ENCODE measurements at places on chromosomes 2 and 18.

DNA sequence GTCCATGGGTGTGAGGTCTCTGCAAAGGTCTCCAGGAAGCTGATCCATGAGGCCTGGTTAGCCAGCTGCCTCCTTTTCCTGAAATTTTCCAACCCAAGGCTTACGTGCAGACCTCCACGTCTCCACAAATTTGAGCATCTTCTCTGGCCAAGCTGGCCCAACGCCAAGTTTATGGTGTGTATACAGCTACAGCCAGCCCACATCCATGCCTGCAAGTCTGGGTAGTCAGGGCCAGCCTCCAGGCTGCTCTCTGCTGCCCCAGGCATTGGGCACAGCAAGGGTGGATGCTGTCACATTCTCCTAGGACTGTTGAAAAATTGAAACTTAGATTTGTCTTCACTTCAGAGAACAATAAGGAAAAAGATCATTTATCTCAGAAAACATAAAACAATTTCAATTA is 525.5 kb upstream of the CHAC2 start:
- DNase-seq: peak; percentile 5

DNA sequence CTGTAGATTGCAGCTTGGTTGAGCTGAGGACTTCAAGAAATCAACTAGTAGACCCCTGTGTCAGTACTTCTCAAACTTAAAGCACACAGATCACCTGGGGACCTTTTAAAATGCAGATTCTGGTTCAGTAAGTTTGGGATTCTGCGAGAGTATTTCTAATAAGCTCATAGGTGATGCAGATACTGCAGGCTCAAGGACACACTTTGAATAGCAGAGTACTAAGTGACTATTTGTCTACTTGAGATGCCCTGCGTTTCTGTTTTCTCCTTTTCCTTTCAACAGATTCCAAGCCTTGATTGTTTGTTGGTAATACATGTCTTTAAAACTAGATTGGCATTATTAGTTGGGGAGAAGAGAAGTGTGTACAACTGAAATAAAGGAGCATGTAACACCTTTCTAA is 6.7 kb downstream of the MIB1 start:
- DNase-seq: no peak

GRCh38 chr2:242056026-242056425 is 186.5 kb downstream of the RTP5 start:
- no peak for DNase-seq

- no peak for DNase-seq
These were observed 204.2 kb downstream of the GBX2 start for GRCh38 chr2:235963853-235964577.

GRCh38 chr2:237663517-237664110 is 36.2 kb downstream of the LRRFIP1 start:
- no peak for DNase-seq

DNA sequence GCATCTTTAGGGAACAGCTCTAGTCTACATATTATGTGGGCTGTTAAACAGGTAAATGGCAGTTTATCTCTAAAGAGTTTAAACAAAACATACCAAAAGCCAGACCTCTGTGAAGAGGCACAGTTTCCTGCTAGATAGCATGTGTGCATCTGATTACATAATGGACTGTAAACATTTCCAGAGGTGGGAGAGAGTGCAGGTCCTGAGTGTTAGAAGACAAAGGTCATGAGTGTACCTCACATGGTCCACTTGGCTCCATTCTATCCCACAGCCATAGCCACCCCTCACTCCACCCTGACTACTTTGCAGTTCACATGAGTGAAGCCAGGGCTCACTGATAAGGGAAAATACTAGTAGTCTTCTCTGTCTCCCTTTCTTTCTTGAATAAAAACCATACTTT is 233.4 kb downstream of the MTX2 start:
- DNase-seq: no peak

DNA sequence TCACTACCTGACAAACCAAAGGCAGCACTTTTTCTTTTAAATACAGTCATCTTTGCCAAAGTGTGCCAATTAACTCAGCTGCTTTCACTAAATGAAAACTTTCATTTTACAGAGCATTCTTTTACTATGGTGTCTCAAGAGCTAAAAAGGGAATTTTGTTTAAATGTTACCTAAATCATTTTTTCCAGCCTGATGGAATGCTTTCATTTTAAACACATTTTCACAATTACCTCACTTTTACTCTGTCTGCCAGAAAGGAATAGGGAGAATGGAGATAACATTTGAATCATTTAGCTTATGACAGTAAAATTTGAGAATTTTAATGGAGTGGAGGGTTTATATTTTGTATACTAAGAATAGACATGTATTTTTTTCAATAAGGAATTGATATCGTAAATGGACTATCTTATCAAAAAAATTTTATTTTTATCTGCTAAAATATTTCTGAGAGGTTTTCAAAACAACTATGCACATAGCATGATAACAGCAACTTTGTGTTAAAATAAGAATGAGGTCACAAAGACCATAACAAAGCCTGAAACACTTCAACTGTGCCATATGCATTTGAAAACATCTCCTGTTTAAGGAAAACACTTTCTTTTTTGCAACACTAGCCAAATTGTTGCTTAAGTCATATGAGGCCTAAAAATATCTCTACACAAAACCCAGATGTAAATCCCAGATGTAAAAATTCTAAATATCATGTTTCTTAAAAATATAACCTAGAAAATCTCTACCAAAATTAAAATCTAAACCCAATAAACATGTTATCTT is 769.9 kb upstream of the FSHR start:
- DNase-seq: no peak

GRCh38 chr2:167966937-167967913 is 280.2 kb downstream of the STK39 start:
- DNase-seq: no peak

DNA sequence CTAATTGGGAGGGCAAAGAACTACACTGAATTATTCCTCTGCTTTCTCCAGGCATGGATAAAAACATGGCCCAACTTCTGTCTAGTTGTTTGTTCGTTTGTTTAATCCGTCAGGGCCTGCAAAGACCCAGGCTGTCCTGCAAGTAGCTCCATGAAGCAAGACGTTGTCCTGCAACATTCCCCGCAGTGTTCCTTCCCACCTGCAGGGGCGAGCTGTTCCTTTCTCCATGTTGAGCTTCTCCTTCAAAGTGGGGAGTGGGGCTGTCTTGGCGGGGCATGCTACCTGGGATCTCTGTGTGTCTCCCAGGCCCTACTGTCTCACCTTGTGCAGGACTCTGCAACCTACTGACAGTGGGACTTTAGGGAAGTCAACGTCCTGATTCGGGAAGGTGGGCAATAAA is 264.0 kb upstream of the SMIM21 start:
- no peak for DNase-seq

- no peak for DNase-seq
These were observed 75.2 kb upstream of the CTNNA2 start for GRCh38 chr2:79437433-79438267.

GRCh38 chr2:66649006-66649405 is 214.1 kb downstream of the MEIS1 start:
- no peak for DNase-seq

- DNase-seq: peak; percentile 16
These were observed 53.7 kb downstream of the EPHA4 start for GRCh38 chr2:221518201-221518934.

DNA sequence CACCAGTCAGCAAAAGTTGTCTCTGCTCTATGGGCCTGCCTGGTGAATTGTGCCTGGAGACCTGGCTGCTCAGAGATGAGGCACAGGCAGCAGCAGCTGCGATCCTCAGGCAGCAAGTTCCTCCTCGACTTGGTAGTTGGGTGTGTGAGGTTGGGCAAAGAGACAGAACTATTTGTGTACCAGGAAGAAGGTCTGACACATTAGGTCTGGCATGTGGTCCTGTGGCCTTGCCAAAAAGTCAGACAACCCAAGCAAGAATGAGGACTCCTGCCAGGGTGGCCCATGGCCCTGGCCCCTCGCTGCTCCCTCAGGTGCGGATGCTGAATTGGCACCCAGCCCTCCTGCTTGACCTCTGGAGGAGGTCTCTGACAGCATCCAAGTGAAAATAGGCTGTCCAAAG is 192.7 kb downstream of the DYSF start:
- DNase-seq: peak; percentile 89

GRCh38 chr2:209960676-209961630 is 41.5 kb upstream of the RPE start:
- peak; percentile 73 for DNase-seq

GRCh38 chr2:136116151-136116812 is 1.7 kb downstream of the CXCR4 start:
- DNase-seq: peak; percentile 6

GRCh38 chr2:204591225-204591624 is 46.0 kb downstream of the PARD3B start:
- DNase-seq: no peak

GRCh38 chr2:121664086-121664485 is 14.8 kb upstream of the CLASP1 start:
- no peak for DNase-seq

GRCh38 chr2:221571551-221572218 is 419 bp downstream of the EPHA4 start:
- DNase-seq: peak; percentile 77

GRCh38 chr18:572091-572830 is 7.9 kb upstream of the CETN1 start:
- DNase-seq: no peak

GRCh38 chr2:241760301-241760771 is 16.3 kb upstream of the GAL3ST2 start:
- no peak for DNase-seq

GRCh38 chr18:78611201-78611800 is 368.3 kb upstream of the SALL3 start:
- DNase-seq: no peak

- DNase-seq: no peak
These were observed 210.9 kb upstream of the SP5 start for GRCh38 chr2:170503971-170504809.

GRCh38 chr2:36338827-36339145 is 16.8 kb upstream of the CRIM1 start:
- peak; percentile 72 for DNase-seq

DNA sequence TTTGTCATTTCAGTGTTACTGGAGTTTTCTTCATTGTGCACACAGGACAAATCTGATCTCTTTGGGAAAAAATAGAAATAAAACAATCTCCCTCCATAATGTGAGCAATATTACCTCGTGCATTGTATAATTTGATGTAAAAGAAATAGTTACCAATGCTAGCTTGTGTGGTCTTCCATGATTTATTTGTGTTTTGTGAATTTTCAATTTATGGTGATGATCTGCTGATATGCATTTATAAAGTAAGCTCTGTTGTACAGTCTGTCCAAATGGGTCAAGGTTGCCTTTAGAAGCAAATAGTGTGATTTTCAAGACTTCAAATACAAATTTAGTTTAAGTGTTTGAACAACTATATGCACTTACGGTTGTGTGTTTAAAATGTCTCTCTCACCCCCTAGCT is 50.9 kb downstream of the STAT1 start:
- no peak for DNase-seq

- no peak for DNase-seq
These were observed 226.8 kb downstream of the TNS1 start for GRCh38 chr2:217775920-217776503.

GRCh38 chr2:188367164-188367563 is 75.5 kb downstream of the GULP1 start:
- DNase-seq: no peak

- no peak for DNase-seq
These were observed 173.3 kb upstream of the TNP1 start for GRCh38 chr2:217033186-217033585.

GRCh38 chr2:173568054-173568453 is 213.4 kb downstream of the CDCA7 start:
- peak; percentile 23 for DNase-seq

DNA sequence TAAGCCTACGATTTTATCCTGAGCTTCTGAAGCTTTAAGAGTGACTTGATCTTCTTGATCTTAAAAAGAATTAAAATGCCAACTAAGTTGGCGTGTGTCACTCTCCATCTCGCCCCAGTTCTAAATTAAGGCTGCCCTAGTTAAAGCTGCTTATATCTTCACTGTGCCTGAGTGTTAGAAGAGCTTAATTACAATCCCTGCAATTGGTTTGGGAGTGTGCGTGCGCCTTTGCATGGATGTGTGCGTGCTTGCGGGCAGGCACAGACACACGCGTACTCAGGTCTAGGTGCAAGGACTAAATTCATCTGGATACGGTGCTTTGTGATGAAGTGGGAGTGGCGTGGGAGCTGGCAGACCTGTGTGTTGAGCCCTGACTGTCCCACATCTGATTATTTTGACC is 201.5 kb downstream of the FAM210A start:
- no peak for DNase-seq

DNA sequence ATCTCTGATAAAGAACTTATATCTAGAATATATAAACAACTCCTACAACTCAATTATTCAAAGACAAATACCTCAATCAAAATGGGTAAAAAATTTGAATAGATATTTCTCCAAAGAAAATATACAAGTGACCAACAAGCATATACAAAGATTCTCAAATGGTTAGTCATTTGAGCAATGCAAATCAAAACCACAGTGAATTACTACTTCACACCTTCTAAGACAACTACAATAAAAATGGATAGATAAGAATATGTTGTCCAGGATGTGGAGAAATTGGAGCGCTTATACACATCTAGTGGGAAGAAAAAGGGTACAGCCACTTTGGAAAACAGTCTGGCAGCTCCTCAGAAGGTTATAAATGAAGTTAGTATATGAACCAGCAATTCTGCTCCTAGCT is 332.9 kb downstream of the TGIF1 start:
- DNase-seq: no peak
